ENCODE measurements at places on chromosomes 2 and 18.

- no peak for DNase-seq
- no peaks in the 10 kb centered on the region for H3K27me3 ChIP-seq
- no peak overlapping the region for H3K27ac ChIP-seq
- peaks cover 15% of the 10 kb centered on the region for H3K4me1 ChIP-seq
- peaks cover 2% of the 10 kb centered on the region for H3K36me3 ChIP-seq
Observed at GRCh38 chr18:45008694-45009413, 328.2 kb downstream of the SETBP1 start.

- H3K27ac ChIP-seq = no peak overlapping the region
- peaks cover 25% of the 10 kb centered on the region for H3K36me3 ChIP-seq
- H3K4me1 ChIP-seq = peaks cover 36% of the 10 kb centered on the region
- H3K27me3 ChIP-seq = no peaks in the 10 kb centered on the region
- H3K4me3 ChIP-seq = no peak overlapping the region
- no peak for DNase-seq
Observed at GRCh38 chr2:64632835-64633819, 20.6 kb downstream of the SERTAD2 start.

- no peaks in the 10 kb centered on the region for H3K4me1 ChIP-seq
- H3K27ac ChIP-seq = no peak overlapping the region
- no peak for DNase-seq
Observed at GRCh38 chr2:188369365-188369764, 77.7 kb downstream of the GULP1 start.

- H3K36me3 ChIP-seq = peaks cover 10% of the 10 kb centered on the region
- no peak overlapping the region for H3K4me3 ChIP-seq
- no peak for DNase-seq
- H3K4me1 ChIP-seq = no peaks in the 10 kb centered on the region
Observed at GRCh38 chr18:37006742-37007141, 177.8 kb downstream of the KIAA1328 start.

DNA sequence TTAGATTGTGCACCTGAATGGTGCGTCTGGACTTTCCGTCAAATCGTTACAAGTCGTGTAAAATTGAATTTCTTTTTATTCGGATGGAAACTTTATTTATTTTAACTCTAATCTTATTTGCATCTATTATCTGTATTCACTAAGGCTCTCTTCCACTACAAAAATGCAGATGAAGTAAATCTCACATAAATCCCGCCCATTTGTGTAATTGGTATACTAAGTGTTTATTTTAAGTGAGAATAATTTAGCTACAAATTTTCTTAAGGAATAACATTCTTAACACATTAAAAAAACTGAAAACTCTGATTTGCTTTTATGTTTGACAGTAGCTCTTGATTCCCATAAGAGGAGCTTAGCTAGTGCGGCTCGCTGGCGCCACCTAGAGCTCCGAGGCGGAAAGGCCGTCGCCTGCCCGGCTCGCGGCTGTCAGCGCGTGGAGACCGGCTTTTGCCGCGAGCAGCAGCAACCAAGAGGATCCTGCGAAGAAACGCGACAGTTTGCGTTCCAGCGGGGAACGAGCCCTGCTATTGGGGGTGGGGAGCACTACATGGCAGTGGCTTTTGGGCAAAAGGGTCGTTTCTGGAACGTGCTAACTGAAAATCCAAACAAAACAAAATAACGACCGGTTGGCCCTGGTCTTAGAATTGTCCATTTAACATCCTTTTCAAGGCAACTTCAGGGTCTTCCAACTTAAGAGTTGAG is 6.7 kb downstream of the SP9 start:
- peak; percentile 92 for DNase-seq
- H3K27me3 ChIP-seq = peaks cover 71% of the 10 kb centered on the region
- H3K27ac ChIP-seq = peak overlapping the region; percentile 84
- H3K4me1 ChIP-seq = peaks cover 38% of the 10 kb centered on the region

DNA sequence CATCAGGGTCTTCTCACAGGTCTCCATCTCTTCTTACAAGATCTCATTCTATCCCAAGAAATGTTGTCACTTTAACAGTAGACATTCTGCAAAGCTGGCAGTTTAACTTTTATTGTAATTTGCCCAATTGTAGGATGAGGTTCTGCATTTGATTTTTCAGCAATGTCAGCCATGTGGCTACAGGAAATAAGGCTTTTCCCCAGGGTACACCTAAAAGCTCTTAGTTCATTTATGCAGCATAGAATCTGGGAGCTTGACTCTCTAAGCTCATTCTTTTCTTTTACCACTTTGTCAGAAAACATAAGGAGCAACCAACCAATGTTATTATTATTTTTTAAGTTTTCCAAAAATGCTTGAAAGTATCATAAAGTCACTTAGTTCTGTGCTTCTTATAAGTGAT is 123.4 kb downstream of the CALCRL start:
- no peaks in the 10 kb centered on the region for H3K36me3 ChIP-seq
- no peak overlapping the region for H3K4me3 ChIP-seq
- H3K27me3 ChIP-seq = no peaks in the 10 kb centered on the region
- no peaks in the 10 kb centered on the region for H3K4me1 ChIP-seq
- DNase-seq = no peak
- H3K27ac ChIP-seq = no peak overlapping the region

- no peaks in the 10 kb centered on the region for H3K36me3 ChIP-seq
- no peaks in the 10 kb centered on the region for H3K27me3 ChIP-seq
- no peak overlapping the region for H3K27ac ChIP-seq
- DNase-seq = no peak
Observed at GRCh38 chr2:66692521-66693054, 257.7 kb downstream of the MEIS1 start.

GRCh38 chr18:54712306-54712705 is 116.0 kb upstream of the RAB27B start:
- no peak for DNase-seq
- peaks cover 24% of the 10 kb centered on the region for H3K27me3 ChIP-seq
- H3K36me3 ChIP-seq = no peaks in the 10 kb centered on the region
- peaks cover 13% of the 10 kb centered on the region for H3K4me1 ChIP-seq

DNA sequence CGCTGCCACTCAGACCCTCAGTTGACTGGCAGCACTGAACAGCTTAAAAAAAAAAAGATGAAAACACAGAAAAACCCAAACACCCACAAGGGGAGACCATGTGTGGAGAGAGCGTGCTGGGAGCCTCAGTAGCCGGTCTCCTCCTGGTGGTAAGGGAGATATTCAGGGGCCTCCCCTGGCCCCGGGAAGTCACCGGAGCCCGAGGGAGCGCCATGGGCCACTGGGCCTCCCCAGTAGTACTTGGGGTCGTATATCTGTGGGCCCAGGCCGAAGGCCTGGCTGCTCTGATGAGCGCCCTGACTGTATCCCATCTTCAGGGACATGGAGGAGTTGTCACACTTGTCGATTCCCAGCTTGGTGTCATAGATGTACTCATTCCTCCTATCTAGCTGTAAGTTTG is 145.7 kb upstream of the TEKT4 start:
- no peak for DNase-seq
- peaks cover 1% of the 10 kb centered on the region for H3K27me3 ChIP-seq
- no peak overlapping the region for H3K4me3 ChIP-seq
- no peaks in the 10 kb centered on the region for H3K4me1 ChIP-seq

DNA sequence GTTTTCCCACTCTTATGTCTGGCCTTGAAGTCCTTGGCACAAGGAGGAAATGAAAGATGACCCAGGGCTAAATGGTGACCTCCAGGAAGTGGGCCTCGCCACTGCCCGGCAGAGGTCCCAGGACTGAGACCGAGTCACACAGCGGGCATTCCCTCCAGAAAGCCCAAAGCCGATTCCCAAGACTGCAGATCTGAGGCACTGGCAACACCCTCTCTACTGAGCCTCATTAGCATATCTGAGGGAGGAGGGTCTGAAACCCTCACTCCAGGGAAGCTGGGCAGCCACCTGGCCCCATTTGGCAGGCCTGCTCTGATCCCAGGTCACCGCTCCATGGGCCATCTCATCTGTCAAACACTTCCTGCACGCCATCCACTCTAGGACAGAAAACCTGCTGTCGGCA is 29.1 kb downstream of the FAM178B start:
- H3K27ac ChIP-seq = no peak overlapping the region
- DNase-seq = no peak
- peaks cover 32% of the 10 kb centered on the region for H3K4me1 ChIP-seq
- no peaks in the 10 kb centered on the region for H3K27me3 ChIP-seq

GRCh38 chr2:125573432-125573831 is 1082.5 kb upstream of the GYPC start:
- no peaks in the 10 kb centered on the region for H3K4me1 ChIP-seq
- no peaks in the 10 kb centered on the region for H3K27me3 ChIP-seq
- H3K4me3 ChIP-seq = no peak overlapping the region

GRCh38 chr2:186594001-186594722 is 4.3 kb downstream of the ITGAV start:
- no peak for DNase-seq
- H3K27me3 ChIP-seq = no peaks in the 10 kb centered on the region
- H3K27ac ChIP-seq = no peak overlapping the region
- no peak overlapping the region for H3K4me3 ChIP-seq

- H3K27ac ChIP-seq = no peak overlapping the region
- peaks cover 94% of the 10 kb centered on the region for H3K27me3 ChIP-seq
- peaks cover 2% of the 10 kb centered on the region for H3K36me3 ChIP-seq
- peaks cover 15% of the 10 kb centered on the region for H3K4me1 ChIP-seq
- DNase-seq = no peak
Observed at GRCh38 chr2:222292149-222293134, 6.4 kb downstream of the PAX3 start.

- H3K4me3 ChIP-seq = no peak overlapping the region
- no peaks in the 10 kb centered on the region for H3K36me3 ChIP-seq
- H3K27me3 ChIP-seq = no peaks in the 10 kb centered on the region
- no peak overlapping the region for H3K27ac ChIP-seq
- peaks cover 2% of the 10 kb centered on the region for H3K4me1 ChIP-seq
- no peak for DNase-seq
Observed at GRCh38 chr2:74238879-74239278, 40.5 kb downstream of the MTHFD2 start.

GRCh38 chr2:150036622-150037021 is 449.0 kb upstream of the MMADHC start:
- H3K27me3 ChIP-seq = no peaks in the 10 kb centered on the region
- H3K36me3 ChIP-seq = no peaks in the 10 kb centered on the region
- no peak overlapping the region for H3K27ac ChIP-seq
- no peak for DNase-seq
- H3K4me3 ChIP-seq = no peak overlapping the region

- DNase-seq = no peak
- no peaks in the 10 kb centered on the region for H3K36me3 ChIP-seq
- H3K4me1 ChIP-seq = no peaks in the 10 kb centered on the region
- no peak overlapping the region for H3K4me3 ChIP-seq
Observed at GRCh38 chr18:22485808-22486244, 68.1 kb upstream of the CTAGE1 start.

DNA sequence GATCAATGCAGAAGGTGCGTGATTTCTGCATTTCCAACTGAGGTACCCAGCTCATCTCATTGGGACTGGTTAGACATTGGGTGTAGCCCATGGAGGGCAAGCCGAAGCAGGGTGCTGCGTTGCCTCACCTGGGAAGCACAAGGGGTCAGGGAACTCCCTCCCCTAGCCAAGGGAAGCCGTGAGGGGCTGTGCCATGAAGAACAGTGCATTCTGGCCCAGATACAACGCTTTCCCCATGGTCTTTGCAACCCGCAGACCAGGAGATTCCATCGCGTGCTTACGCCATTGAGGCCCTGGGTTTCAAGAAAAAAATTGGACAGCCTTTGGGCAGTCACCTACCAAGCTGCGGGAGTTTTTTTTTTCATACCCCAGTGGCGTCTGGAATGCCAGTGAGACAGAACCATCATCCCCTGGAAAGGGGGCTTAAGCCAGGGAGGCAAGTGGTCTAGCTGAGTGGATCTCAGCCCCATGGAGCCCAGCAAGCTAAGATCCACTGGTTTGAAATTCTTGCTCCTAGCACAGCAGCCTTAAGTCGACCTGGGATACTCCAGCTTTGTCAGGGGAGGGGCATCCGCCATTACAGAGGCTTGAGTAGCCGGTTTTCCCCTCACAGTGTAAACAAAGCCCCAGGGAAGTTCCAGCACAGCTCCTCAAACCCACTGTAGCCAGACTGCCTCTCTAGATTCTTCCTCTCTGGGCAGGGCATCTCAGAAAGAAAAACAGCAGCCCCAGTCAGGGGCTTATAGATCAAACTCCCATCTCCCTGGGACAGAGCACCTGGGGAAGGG is 21.7 kb downstream of the TFPI start:
- H3K4me1 ChIP-seq = no peaks in the 10 kb centered on the region
- H3K36me3 ChIP-seq = no peaks in the 10 kb centered on the region
- H3K27ac ChIP-seq = no peak overlapping the region

DNA sequence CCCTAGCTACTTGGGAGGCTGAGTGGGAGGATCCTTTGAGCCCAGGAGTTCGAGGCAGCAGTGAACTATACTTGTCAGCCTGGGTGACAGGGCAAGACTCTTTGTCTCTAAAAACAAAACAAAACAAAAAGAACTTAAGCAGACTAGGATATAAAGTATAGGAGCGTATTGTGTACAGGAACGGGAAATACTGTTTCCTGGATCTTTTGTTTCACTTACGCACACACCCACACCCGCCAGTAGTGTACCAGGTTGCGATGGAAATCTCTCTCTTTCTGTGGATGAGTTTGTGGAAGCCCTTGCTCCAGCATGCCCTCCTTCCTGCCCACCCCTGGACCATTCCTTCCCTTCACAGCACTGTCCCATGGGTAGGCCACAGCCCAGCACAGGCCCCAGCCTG is 136.3 kb downstream of the RPIA start:
- H3K4me3 ChIP-seq = no peak overlapping the region
- peaks cover 11% of the 10 kb centered on the region for H3K27me3 ChIP-seq
- no peak overlapping the region for H3K27ac ChIP-seq
- no peaks in the 10 kb centered on the region for H3K36me3 ChIP-seq
- no peak for DNase-seq
- no peaks in the 10 kb centered on the region for H3K4me1 ChIP-seq

GRCh38 chr2:137693534-137693933 is 270.7 kb upstream of the HNMT start:
- H3K4me1 ChIP-seq = no peaks in the 10 kb centered on the region
- H3K4me3 ChIP-seq = no peak overlapping the region
- H3K27me3 ChIP-seq = no peaks in the 10 kb centered on the region
- H3K27ac ChIP-seq = no peak overlapping the region
- no peaks in the 10 kb centered on the region for H3K36me3 ChIP-seq
- DNase-seq = no peak

- no peak overlapping the region for H3K27ac ChIP-seq
- DNase-seq = no peak
- H3K36me3 ChIP-seq = no peaks in the 10 kb centered on the region
- H3K27me3 ChIP-seq = peaks cover 4% of the 10 kb centered on the region
- H3K4me1 ChIP-seq = no peaks in the 10 kb centered on the region
Observed at GRCh38 chr2:199596549-199596948, 138.8 kb upstream of the SATB2 start.

GRCh38 chr2:20609995-20610357 is 40.9 kb downstream of the HS1BP3 start:
- H3K4me3 ChIP-seq = no peak overlapping the region
- H3K27ac ChIP-seq = no peak overlapping the region
- no peaks in the 10 kb centered on the region for H3K27me3 ChIP-seq

Data from activated naive CD8-positive, alpha-beta T cell treated with anti-CD3 and anti-CD28 coated beads, Interleukin-2, amount 50 U/mL, for 24 hours (primary cell).